ENCODE measurements at places on chromosomes 16 and 17. TPM values are rescaled to one million over a fixed set of nuclear protein-coding genes. Genes with fewer than 3 reads are reported as not detected.

QPRT gene
- 3.2 TPM for polyA plus RNA-seq

NME3 gene
- 79.7 TPM for polyA plus RNA-seq

MAP2K6 gene
- 17.5 TPM for polyA plus RNA-seq

CALB2 gene
- 5.0 TPM for polyA plus RNA-seq

GPR142 gene
- polyA plus RNA-seq: 0.09 TPM

AARSD1 gene
- polyA plus RNA-seq: 37.6 TPM

KCNJ2 gene
- 1.7 TPM for polyA plus RNA-seq
